ENCODE measurements at places on chromosomes 3 and 15. TPM values are rescaled to one million over a fixed set of nuclear protein-coding genes. Genes with fewer than 3 reads are reported as not detected.

DNA sequence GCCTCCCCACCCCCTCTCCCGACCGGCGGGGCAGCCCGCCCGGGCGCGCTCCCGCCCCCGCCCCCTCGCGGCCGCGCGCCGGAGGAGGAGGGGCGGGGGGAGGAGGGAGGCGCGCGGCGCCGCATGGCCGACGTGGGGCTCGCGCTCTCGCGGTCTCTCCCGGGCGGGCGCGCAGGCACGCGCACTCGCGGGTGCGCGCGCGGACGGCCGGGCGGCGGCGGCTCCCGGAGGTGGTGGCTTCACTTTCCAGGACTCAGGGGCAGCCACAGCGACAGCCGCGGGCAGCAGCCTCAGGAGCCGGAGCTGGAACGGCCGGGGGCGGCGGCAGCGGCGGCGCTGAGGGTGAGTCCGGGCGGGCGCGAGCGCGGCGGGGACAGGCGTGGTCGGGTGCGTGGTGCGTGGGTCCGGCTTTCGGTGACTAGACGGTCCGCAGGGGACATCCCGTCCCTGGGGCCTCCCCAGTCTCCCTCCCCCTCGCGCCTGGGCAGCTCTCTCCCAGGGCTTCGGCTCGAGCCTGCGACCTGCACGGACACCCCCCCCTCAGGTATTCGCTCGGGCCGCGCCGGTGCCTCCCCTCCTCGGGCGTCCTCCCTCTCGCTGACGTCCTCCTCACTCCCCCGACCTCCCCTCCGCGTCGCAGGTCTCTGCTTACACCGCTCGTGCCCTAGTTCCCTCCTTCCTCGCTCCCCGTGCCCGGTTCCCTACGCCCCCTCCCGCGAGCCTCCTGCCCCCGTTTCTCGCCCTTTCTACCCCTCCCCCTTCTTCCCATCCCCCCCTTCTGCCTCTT lies at the start of gene UBE2E2:
Gene UBE2E2 (plus strand): TSS at position 407 of the 787 bp plus-strand sequence.
- DNase-seq = peak; percentile 66

The C2CD4A gene
- total RNA-seq = 1.1 TPM

- no peak for DNase-seq
Measured at GRCh38 chr3:149128821-149129220, 617 bp upstream of the HPS3 start.

DNA sequence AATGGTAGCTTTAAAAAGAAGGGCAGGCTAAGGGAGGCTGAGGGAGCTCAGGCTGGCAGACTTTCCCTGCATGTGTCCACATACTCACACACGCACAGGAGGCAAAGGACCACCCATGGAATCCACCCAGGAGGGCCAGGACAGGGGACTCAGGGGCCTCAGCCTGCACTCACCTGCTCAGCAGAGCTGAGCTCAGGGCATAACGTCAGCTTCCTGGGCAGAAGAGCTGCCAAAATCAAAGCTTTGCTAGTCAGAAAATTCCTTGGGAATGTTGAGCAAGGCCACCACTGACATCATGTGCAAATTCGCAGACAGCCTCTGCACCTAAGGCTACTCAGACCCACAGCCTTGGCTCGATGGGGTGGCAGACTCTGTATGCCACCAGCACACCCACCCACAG lies 16.4 kb upstream of the ALAS1 start:
- no peak for DNase-seq

- DNase-seq = no peak
Measured at GRCh38 chr15:73918784-73919183, 7.5 kb upstream of the LOXL1 start.

GRCh38 chr15:66071921-66072295 lies 181.6 kb downstream of the MEGF11 start:
- DNase-seq = no peak

- DNase-seq = no peak
Measured at GRCh38 chr3:14097616-14098391, 26.9 kb downstream of the CHCHD4 start.

DNA sequence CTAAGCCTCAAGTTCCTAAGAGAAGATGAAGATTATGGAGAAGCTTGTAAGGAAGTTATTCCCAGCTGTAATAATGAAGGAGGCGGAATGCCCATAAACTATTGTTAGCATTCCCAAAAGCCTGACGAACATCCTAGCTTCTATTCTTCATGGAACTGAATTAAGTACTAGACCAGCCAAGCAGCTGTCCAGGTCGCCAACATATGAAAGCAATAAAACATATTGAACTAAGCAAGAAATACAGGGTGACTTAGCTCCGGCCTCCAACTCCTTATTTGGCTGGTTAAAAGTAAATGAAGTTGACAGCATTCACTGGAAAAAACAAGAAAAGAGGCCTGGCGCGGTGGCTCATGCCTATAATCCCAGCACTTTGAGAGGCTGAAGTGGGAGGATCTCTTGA lies 174.0 kb upstream of the TPM1 start:
- no peak for DNase-seq

GRCh38 chr15:90201944-90202375 lies 830 bp downstream of the SEMA4B start:
- no peak for DNase-seq
